ENCODE measurements at places on chromosomes 11 and 22. TPM values are rescaled to one million over a fixed set of nuclear protein-coding genes. Genes with fewer than 3 reads are reported as not detected.

GRCh38 chr11:1208394-1209261, 14.2 kb upstream of the MUC5B start:
- no peak for DNase-seq
- H3K4me1 ChIP-seq: no peaks in the 10 kb centered on the region
- H3K27ac ChIP-seq: no peak overlapping the region

DNA sequence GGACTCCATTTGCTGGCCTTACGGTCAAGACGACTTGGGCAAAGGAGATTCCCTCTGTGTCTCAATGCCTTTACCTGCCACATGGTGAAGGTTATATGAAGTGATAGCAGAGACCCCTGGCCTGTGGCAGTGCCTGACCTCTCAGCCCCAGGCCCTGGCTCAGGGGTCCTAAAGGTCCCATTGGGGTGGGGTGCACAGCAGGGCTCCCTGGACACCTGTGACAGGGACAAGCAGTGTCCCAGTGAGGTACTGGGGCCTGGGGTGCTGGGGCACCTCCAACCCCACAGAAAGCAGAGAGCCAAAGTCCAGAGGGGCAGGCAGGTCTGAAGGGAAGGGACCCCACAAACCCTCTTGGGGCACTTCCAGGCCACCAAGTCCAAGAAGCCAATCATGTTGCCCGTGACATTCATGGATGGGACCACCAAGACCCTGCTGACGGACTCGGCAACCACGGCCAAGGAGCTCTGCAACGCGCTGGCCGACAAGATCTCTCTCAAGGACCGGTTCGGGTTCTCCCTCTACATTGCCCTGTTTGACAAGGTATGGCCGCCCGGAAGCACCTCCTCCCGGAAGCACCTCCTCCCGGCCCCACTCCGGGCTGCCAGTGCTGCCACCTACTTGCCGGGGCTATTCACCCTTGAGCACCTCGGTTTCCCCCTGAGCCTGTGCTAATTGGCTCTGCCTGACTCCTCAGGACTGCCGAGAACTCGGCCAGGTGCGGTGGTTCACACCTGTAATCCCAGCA, 62.5 kb downstream of the MYO7A start:
- no peak overlapping the region for H3K27ac ChIP-seq
- H3K4me3 ChIP-seq: no peak overlapping the region
- no peaks in the 10 kb centered on the region for H3K36me3 ChIP-seq
- peaks cover 2% of the 10 kb centered on the region for H3K27me3 ChIP-seq
- no peaks in the 10 kb centered on the region for H3K4me1 ChIP-seq
- no peak for DNase-seq

DNA sequence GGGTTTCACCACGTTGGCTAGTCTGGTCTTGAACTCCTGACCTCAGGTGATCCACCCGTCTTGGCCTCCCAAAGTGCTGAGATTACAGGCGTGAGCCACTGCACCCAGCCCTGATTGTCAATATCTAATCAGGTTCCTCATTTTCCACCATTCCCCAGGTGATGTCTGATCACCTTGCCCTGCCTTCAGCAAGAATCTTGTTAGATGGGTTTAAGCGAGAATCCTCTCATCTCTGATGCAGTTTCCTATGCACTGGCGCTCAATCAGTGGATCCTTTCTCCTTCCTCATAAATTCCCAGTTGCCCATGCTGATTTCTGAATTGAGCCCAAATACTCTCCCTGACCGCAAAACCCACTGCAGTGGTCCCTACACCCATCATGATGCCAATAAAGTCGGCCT, 664 bp upstream of the ZC3H7B start:
- no peaks in the 10 kb centered on the region for H3K27me3 ChIP-seq
- H3K27ac ChIP-seq: peak overlapping the region; percentile 82
- no peak for DNase-seq
- peaks cover 32% of the 10 kb centered on the region for H3K4me1 ChIP-seq

- DNase-seq: no peak
- H3K36me3 ChIP-seq: peaks cover 16% of the 10 kb centered on the region
- H3K4me3 ChIP-seq: no peak overlapping the region
- no peak overlapping the region for H3K27ac ChIP-seq
- H3K27me3 ChIP-seq: no peaks in the 10 kb centered on the region
Measured at GRCh38 chr11:17992916-17993315, 19.9 kb downstream of the SERGEF start.

The ESAM gene
- total RNA-seq: 0.52 TPM

The C11orf87 gene
- not detected for total RNA-seq

GRCh38 chr11:116607027-116607426, 165.8 kb downstream of the BUD13 start:
- no peaks in the 10 kb centered on the region for H3K36me3 ChIP-seq
- H3K27me3 ChIP-seq: no peaks in the 10 kb centered on the region
- no peaks in the 10 kb centered on the region for H3K4me1 ChIP-seq
- no peak overlapping the region for H3K27ac ChIP-seq
- no peak for DNase-seq

The SIAE gene
- total RNA-seq: 5.2 TPM

DNA sequence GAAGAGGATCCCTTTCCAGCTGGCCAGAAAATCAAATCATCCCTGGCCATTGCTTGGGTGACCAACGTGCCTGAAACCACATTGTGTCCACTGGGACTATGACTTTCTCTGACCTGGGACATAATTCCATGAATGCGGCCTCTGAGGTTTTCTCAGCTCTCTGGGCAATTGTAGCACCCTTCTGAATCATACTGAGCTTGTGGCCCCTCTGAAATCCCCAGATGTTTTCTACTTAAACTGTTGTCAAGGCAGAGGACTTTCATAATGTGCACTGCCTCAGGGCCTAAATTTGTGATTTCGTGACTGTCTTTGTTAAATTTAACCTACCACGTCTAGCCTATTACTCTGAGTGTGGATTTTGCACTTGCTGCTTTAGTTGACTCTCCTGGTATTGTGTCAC, 321.1 kb upstream of the PLET1 start:
- no peaks in the 10 kb centered on the region for H3K36me3 ChIP-seq
- no peaks in the 10 kb centered on the region for H3K4me1 ChIP-seq
- peaks cover 5% of the 10 kb centered on the region for H3K27me3 ChIP-seq
- no peak overlapping the region for H3K4me3 ChIP-seq
- no peak for DNase-seq

The MMP8 gene
- not detected for total RNA-seq

The LRRC75B gene
- total RNA-seq: 2.4 TPM
